ENCODE measurements at places on chromosomes 6 and 20. TPM values are rescaled to one million over a fixed set of nuclear protein-coding genes. Genes with fewer than 3 reads are reported as not detected.

The CDSN gene
- not detected for total RNA-seq

The CST3 gene
- 1.2 TPM for total RNA-seq

DNA sequence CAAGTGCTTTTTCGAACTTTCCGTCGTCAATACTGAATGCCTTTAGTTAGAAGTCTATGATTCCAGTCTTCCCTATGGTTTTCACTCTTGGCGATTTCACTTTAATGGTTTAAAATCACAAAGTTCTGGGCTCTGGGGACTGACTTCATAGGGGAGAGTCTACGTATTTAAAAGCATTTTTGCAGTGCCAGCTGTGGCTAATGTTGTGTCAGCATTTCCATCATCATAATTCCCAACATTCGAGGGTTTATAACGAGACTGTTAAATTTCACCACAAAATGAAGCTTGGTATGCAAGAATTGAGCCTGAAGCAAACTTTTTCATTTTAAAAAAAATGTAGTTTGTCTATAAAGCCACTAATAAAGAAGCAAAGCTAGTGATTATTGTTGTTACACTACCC, 242.7 kb downstream of the SOX4 start:
- DNase-seq, result no peak

- DNase-seq, result no peak
These were observed 222.7 kb upstream of the NOX3 start for GRCh38 chr6:155678361-155678760.

DNA sequence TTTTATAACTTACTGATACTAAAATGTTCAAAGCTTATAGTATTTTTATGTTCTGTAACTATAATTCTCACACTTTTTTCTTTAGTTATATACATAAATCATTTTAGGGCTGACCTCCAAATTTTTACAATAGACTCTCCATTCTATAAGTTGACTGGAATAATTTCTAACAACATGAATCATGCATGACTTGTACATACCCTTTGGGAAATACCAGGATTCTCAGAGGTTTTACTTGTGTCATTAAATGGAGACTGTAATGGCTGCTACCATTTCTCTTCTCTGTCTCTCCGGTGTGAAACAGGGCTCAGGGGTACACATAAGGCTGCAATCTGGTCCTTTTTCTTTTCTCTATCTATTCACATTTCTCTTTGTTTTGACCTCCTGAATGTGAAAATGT, 222.2 kb upstream of the FLRT3 start:
- DNase-seq, result no peak

DNA sequence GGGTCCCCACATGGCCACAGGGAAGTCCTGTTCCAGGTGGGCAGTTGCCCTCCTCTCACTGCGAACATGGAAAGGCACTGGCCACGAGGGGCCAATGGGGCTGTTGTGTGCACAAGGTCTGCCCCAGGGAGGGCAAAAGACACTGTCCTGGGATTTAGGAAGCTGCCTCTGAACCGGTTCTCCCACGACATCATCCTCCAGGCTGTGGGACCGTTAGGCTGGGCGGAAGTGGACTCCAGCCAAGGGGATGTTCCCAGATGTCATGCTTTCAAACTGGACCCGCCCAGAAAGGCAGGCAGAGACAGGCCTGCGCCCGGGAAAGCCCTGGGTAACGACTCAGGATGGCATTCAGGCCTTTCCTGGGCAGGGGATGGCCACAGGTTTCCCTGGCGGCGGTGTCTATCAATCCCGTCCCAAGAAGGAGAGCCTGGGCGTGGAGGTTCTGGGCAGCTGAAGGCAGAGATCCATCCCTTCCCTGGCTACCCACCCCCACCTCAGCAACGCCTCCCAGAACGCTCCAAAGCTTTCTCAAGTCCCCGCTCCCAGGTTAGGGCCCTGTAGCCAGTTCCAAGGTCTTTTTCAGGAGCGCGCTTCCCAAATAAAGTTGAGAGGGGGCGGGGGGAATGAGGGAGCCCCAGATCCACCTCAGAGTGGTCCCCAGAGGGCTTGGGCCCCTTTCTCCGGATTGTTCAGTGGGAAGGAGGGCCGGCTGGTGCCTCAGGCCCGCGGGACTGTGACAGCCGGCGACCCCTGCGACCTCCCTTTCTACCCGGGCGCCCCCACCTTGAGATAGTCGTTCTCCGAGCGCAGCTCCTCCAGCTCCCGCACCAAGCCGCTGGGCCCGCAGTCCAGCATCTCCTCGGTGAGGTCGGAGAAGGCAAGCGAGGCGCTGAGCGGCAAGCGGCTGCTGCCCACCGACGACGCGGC, 13.8 kb upstream of the TLDC2 start:
- DNase-seq, result no peak

DNA sequence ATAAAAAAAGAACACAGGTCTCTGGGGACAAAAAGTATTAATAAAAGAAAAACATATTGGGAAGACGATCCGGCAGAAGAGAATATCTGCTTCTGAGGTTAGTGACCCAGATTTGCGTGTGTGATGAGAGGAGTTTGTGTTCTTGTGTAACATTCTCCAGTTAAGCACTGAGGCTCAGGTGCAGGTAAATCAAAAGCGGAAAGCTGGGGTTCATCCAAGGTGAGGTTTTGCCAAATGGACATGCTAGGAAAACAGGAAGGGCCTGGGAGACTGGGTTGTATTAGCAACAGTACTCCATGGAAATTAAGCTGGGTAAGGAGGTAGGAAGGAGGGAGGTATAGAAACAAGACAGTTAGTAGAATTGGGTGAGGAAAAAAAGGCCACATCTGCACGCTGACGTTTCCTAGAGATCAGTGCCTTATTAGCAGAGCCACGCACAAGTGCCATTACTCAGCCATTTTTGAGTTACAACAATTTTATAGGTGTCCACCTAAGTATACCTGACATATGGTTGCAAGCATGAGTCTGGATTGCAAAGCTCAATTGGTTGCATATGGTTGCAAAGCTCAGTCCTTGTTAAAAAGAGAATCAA, 139.6 kb downstream of the ZMYND8 start:
- DNase-seq, result no peak

DNA sequence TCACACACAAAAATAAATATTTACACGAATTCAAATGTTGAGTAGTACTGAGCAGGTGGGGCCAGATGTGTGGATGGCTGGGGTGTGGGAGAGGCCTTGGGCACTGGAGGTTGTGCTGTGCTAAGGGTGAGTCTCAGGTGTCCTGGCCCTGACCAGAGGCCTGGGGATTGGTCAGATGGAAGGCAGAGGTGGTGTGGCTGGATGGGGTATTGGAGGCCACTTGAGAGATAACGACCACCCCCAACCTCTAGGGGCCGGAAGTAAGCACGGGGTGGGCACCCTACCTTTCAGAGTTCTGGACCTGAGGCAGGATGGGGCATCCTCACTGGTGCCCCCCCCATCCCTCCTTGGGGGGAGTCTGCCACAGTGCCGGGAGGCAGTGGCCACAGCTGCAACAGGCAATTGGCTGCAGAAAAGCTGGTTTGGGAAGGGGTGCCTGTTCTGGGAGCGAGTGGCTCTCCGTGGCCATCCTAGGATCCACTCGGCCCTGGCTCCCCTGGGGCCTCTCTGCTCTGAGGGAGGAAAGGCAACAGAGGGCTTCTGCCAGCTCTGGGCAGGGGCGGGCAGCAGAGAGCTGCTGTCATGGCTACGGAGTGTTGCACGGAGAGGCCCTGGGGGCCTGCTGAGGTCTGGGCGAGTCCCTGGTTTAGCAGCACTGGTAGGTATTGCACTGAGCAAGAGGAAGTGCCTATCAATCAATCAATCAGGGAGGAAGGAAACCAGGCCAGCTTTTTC, 87.6 kb downstream of the ASXL1 start:
- peak; percentile 44 for DNase-seq
